ENCODE measurements at places on chromosomes 3 and 15. TPM values are rescaled to one million over a fixed set of nuclear protein-coding genes. Genes with fewer than 3 reads are reported as not detected.

- no peak overlapping the region for H3K27ac ChIP-seq
- H3K4me1 ChIP-seq: peaks cover 3% of the 10 kb centered on the region
- no peak for DNase-seq
- peaks cover 11% of the 10 kb centered on the region for H3K27me3 ChIP-seq
- peaks cover 4% of the 10 kb centered on the region for H3K36me3 ChIP-seq
- H3K4me3 ChIP-seq: no peak overlapping the region
These were observed 17.1 kb downstream of the CACNA2D2 start for GRCh38 chr3:50486219-50486888.

GRCh38 chr3:47009225-47010110 is 30.0 kb downstream of the NBEAL2 start:
- peak; percentile 73 for DNase-seq
- peak overlapping the region; percentile 67 for H3K27ac ChIP-seq
- H3K4me1 ChIP-seq: peaks cover 3% of the 10 kb centered on the region
- peaks cover 26% of the 10 kb centered on the region for H3K36me3 ChIP-seq
- H3K27me3 ChIP-seq: peaks cover 4% of the 10 kb centered on the region

Gene APOD
- total RNA-seq: 5.0 TPM

Gene REC114
- total RNA-seq: not detected

Gene EAF2
- total RNA-seq: 4.0 TPM

Measured in endothelial cell (in vitro differentiated cells).